Glomerular endothelial cell (primary cell): ENCODE measurements at places on chromosomes 2 and 18.

GRCh38 chr2:160324161-160324800 lies 124.2 kb upstream of the ITGB6 start:
- DNase-seq = no peak

- DNase-seq = no peak
Observed at GRCh38 chr2:136128905-136129304, 11.0 kb upstream of the CXCR4 start.

- DNase-seq = no peak
Observed at GRCh38 chr2:64887565-64887964, 101.6 kb upstream of the SLC1A4 start.

DNA sequence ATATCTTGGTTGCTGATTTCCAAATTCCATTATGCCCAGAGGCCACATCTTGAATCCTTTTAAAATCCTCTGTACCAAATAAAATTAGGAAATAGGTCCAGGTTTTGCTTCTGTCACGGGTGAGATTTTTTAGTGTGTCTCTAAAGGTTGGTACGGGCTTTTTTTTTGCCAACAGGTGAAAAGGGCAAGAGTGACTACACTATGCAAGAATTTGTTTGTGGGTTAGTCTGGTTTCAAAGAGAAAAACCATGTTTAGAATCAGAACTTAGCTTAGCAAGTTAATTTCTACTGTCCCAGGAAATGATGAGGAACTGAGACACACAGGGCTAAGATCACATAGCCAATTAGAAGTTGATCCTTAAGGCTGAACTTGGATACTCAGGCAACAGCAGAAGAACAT lies 41.7 kb downstream of the POLR1A start:
- no peak for DNase-seq

DNA sequence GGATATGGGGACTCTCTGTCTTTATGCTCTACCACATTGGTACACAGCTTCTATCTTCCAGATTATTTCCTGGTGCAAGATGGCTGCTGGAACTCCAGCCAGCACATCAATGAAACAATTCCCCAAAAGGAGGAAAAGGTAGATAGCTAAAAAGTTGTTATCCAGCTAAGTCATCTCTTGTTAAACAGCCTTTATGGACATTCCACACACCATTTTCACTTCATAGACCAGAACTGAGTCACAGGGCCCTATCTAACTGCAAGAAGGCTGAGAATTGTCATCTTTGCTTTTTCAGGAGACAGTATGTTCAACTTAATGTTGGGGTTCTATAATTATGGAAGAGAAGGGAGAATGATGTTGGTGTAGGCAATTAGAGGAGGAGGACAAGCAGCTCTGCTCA lies 133.3 kb upstream of the NOSTRIN start:
- no peak for DNase-seq
